ENCODE measurements at places on chromosomes 5 and 9.

- no peak for DNase-seq
Observed at GRCh38 chr5:135678640-135679268, 100.0 kb upstream of the CXCL14 start.

DNA sequence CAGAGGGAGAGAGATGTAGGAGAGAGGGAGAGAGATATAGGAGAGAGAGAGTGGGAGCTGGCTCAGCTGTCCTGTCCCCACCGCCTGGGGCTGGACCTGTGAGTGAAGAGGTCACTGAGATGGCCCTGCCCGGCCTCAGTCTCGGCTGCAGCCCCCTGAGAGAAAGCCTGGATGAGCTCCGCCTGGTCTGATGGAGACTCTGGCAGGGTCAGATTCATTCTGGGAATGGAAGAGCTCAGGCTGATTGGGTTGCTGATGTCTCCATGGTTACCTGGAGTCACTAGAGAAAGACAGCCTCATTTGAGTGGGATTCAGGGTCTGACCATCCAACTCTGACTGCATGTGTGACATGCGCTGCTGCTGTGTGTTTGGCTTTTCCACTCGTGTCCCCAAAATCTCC is 27.1 kb upstream of the SEMA4D start:
- peak; percentile 58 for DNase-seq

- no peak for DNase-seq
Observed at GRCh38 chr9:32503008-32503407, 23.0 kb downstream of the RIGI start.

DNA sequence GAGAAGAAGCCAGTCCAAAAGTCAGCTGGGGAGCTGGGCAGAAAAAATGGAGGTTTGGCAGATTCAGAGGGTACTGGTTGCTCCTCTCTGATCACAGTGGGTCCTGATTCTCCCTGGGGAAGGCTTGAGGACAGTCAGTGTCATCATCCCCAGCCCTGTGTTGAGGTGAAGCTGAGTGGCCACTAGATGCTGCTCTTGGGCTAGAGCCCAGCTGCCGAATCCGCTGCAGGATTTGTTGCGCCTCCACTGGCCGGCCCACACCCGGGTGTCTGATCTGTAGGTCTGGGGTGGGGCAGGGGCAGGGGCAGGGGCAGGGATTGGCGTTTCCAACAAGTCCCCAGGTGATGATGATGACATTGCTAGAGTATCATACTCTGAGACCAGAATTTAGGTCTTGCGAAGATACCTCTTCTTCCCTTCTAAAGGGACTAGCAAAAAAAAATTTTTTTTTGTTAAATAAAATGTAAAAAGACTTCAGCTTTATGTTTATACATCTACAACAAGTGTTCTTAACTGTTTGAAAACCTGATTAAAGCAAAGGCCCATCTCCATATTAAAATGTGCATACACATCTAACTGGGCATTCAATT is 106.8 kb downstream of the PDE6A start:
- DNase-seq = peak; percentile 52

DNA sequence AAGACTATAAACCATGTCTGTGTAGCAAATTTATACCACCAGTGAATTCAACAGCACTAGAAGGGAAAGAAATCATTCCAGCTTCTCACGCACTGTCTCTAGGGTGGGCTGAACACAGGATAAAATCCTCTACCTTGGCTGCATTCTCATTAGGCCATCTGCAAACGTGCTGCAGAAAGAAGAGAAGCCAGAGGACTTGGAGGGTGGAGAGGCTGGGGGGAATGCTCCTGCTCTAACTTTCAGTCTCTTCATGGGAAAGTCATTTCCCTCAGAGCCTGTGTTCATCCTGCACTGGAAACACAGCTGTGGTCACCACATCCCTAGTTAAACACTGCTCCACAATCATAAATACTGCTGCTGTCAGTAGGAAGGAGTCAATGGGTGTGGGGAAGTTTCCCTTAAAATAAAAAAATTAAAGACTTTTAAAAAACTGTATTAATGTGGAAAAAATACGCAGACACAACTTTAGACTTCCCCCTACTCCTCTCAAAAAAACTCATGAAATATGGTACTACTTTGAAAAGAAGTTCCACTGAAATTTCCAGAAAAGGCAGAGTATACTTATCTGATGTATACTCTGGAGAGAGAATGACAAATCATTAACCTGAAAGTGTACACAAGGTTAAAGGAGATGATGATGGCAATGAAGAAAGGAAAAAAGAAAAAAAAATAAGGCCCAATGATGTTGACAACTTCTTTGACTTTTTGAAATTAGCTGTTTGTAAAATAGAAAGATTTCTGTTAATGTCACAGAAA is 46.8 kb downstream of the LHFPL2 start:
- DNase-seq = peak; percentile 82

DNA sequence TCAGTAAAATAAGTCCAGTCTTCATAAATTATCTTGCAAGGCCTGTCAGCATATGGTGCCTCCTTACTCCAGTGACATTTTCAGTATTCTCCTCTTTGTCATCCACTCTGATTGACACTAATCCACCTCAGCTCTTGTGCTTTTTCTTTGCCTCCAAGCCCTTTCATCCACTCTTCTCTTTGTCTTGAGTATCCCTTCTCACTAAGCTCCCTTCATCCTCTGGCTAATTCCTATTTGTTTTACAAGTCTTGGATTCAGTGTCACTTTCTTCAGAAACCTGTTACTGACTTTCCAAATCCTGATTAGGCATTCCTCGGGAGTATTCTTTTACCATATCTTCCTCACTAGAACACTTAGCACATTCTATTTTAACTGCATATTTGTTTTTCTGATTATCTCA is 100.6 kb upstream of the VCAN start:
- no peak for DNase-seq

DNA sequence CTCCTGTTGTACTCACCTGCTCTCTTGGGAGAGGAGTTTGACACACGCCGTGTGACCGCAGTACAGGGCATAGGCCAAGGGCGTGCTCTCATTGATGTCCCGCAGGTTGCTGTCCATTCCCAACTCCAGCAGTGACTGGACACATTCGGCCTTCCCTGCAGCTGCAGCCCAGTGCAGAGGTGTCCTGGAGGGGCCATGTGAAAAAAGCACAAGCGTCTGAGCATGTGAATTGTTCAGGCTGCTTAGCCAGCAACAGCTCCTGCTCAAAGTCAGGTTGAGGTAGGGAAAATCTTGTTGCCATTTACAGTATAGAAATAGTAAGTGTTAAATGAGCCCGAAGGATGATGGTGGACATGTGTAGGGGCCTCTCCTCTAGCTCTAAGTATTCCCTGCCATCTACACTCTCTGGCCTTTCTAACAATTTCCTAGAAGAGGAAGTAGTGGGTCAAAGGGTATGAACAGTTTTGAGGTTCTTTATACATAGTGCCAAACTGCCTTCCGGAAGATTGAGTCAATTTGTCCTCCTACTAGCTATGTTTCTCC is 116.5 kb downstream of the ANKRD55 start:
- no peak for DNase-seq

DNA sequence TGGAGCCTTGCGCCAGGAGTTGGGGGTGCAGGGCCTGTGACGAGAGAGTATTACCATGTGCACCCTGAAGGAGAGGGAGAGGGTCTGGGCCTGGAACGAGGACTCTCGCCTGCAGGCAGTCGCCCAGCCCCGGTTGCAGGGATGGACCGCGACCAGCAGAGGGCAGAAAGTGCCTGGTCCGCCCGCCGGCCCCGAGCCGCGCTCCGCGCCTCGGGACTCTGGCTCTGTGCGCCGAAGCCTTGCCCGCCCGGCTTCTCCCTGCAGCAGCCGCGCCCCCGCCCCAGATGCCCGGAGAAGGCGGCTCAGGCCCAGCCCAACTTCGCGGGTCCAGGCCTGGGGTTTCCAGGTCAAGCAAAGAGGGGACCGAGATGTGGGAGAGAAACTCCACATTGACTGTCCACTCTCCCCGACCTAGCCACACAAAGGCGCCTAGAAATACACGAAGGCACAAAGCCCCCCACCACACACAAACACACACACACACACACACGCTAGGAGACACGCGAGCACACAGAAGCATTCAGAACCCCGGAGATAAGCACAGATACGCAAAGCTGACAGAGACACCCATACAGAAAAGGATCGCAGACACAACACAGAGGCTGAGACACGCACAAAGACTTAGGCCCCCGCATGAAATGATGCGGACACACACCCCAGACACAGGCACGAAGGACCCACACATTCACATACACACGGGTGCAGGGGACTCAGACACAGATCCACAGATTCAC is 2.0 kb upstream of the LMX1B start:
- peak; percentile 83 for DNase-seq

- DNase-seq = no peak
Observed at GRCh38 chr5:12526113-12526512, 621.9 kb upstream of the CTNND2 start.

DNA sequence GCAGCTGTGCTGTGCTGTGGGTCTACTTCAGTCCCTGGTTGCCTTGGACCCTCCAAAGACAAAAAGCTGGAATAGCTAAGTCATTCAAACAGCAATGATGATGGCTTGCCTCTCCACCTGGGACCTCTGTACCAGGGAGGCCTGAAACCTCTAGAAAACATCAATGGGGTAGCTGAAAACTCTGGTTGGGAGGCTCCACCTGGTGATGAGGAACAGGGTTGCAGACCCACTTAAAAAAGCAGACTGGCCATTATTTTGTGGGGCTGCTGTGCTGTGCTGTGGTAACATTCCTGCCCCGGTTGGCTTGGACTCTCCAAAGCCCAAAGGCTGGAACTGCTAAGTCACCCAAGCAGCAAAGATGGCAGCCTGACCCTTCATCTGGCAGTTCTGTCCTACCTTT is 839.3 kb upstream of the ARRDC3 start:
- no peak for DNase-seq

- DNase-seq = no peak
Observed at GRCh38 chr9:81619353-81620001, 69.9 kb downstream of the TLE1 start.

DNA sequence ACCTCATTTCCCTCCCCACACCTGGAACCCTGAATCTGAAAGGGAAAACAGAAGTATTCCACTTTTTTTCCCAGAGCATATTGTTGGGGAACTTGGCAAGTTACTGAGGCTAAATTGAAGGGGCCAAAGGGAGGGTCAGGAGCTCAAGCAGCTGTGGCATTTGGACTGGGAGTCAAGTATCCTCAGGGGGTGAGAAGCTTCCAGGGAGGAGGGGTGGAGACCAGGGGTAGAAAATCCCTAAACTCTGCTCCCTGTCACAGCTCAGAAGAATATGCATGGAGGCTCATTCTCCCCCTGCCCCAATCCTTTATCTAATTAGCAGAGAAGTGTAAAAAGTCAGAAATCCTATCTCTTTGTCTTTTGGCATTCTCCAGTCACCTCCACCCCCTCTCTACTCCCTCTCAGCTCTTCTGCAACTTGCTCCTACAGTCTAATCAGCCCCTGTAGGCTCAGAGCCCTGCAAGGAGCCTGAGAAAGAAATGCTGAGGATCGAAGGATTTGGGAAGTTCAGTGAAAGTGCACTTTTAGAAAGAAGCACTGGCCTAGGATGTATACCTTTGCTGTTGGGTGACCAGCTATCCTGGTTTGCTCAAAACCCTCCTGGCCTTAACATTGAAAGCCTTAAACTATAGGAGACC is 5.7 kb upstream of the WNT8A start:
- peak; percentile 21 for DNase-seq

GRCh38 chr9:104025945-104026344 is 68.2 kb upstream of the SMC2 start:
- no peak for DNase-seq

DNA sequence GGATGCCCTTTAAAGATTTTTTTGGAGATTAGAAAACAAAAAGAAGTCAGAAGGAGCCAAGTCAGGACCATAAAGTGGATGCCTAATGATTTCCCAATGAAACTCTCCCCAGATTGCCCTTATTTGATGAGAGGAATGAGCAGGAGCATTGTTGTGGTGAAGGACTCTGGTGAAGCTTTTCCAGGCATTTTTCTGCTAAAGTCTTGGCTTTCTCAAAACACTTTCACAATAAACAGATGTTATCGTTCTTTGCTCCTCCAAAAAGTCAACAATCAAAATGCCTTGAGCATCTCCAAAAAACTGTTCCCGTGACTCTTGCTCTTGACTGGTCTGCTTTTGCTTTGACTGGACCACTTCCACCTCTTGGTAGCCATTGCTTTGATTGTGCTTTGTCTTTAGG is 121.8 kb downstream of the CAAP1 start:
- DNase-seq = no peak

DNA sequence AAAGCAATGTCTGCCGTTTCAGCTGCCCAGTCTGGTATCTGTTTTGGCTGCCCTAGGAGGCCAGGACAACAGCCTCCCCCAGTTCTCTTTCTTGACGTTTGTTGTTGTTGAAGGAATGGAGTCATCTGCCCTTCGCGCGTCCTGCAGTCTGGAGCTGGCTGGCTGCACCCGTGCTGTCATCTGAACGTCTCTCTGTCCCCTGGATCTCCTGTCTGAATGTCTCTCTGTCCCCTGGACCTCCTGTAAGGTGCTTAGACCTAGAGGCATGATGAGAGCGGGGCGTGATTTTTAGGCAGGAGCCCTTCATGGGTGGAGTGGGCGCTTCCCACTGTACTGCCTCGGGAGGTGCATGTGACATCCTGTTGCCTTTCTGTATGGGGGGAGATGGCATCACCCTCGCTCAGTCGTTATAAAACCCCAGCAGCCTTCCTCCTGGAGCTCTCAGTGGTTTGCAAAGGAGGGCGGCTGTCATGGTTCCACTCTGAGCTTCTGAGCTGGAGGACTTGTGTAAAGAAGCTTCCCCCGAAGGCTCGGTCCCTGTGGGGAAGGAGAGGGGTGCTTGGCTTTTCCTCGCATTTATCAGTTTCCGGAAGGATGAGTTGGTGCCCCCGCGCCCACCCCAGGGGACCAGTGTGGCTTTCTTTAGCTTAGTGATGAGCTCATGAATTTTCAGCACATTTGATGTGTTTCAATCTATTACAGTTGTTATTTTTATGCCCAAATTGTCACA is 49.8 kb upstream of the OLFM1 start:
- peak; percentile 3 for DNase-seq

DNA sequence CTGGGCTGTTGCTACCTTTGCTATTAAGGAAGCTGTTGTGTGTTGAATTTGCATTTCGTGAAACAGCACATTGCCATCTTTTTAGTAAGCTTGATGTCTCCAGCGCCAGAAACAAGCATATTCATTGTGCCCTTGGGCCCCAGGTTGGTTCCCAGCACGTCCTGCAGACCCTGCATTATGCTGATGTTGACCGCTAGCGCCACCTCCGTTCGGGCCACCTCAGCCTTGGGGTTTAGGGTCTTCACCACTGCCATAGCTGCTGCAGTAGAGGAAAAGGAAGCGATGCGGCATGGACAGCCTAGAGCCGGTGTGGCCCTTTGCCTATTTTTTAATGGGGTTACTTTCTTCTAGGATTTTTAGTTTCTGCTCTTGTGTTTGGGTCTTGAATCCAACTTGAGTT is 23.8 kb upstream of the OTULIN start:
- DNase-seq = no peak

GRCh38 chr5:32538031-32538547 is 47.3 kb upstream of the SUB1 start:
- DNase-seq = no peak

- no peak for DNase-seq
Observed at GRCh38 chr5:168334280-168334679, 42.8 kb downstream of the WWC1 start.

- no peak for DNase-seq
Observed at GRCh38 chr5:111960476-111961215, 203.7 kb upstream of the NREP start.
